Omental fat pad (tissue), 4 donors: ENCODE measurements at places on chromosomes 16 and 17. TPM values are rescaled to one million over a fixed set of nuclear protein-coding genes. Genes with fewer than 3 reads are reported as not detected.

The ABCC3 gene
- 9.8 TPM for total RNA-seq

The PMP22 gene
- total RNA-seq, result 224 TPM

The TRIM37 gene
- 22.8 TPM for total RNA-seq

The GLTPD2 gene
- not detected for total RNA-seq

The DRC7 gene
- total RNA-seq, result not detected

The HASPIN gene
- 0.24 TPM for total RNA-seq

The ANKFN1 gene
- 1.7 TPM for total RNA-seq

The LUC7L3 gene
- total RNA-seq, result 47.0 TPM

The UTS2R gene
- total RNA-seq, result not detected
